ENCODE measurements at places on chromosomes 5 and 9. TPM values are rescaled to one million over a fixed set of nuclear protein-coding genes. Genes with fewer than 3 reads are reported as not detected.

C5orf52 gene
- total RNA-seq: not detected

CXCL14 gene
- 3.0 TPM for total RNA-seq

KIF20A gene
- total RNA-seq: 0.34 TPM

DNA sequence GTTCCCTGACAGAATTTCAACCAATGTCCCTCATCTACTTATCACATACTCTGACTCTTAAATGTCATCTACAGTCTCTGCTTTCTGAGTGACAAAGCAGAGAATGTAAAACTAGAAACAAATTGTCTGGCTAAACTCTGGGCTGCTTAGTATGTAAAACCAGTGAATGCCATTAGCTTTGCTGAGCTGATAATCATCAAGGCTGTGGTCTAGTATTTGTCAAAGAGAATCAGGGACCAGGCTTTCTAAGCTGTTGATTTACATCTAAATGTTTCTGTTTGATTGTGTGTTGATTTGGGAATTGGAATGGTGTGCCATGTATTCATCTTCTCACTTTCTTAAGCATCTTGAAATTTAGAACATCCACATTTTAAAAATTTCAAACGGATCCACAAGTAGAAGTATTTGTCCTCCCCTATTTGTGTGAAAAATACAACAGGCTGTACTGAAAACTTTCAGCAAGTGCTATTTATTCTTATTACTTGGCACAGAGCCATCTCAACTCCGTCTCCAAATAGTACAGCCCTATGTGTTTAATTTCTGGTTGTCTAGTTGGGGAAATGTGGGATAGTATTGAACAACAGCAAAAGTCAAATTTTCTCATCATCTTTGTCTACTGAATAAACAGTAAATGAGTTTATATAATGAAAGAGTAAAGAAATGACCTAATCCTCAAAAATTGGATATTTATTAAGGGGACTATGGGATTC lies 251.5 kb downstream of the KCTD16 start:
- DNase-seq: no peak

DNA sequence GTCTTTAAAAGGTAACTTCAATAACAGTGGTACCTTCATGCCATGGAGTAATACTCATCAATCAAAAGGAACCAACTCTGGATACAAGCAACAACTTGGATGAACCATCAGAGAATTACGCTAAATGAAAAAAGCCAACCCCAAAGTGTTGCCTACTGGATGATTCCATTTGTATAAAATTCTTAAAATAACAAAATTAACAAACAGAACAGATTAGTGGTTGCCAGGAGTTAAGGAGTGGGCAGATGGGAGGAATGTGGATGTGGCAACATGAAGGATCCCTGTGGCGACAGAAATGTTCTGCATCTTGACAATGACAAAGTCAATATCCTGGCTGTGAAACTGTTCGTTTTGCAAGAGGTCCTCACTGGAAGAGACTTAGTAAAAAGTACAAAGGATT lies 50.5 kb downstream of the SPTLC1 start:
- DNase-seq: no peak

DNA sequence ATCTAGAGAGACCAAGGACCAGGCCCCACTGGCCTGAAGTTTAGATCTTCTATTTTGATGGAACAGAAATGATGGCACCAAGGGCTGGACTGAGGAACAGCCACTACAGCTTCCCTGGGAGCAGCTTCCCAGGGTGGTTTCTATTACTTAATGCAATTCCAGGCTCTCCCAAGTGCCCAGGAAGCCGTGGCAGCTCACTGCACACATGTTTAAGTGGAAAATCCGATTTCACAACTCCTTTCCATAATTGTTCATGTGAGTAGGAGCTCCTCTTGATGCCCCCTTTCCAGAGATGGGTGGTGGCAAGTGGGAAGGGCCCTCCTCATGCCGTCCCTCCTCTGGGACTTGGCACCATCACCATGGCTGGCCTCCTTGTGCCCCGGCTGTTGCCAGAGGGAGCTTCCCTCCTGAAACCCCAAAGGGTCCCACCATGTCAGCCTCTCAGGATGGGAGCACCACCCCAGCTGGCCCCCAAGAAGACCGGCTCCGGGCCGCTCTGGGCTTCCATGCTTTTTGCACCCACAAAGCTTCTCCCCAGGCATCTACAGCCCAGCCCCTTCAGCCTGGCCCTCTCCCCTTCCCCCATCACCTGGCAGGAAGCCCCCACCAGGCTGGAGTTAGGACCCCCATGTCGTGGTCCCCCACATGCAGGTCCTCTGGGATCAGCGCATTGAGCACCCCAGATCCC lies 9.1 kb upstream of the UBAC1 start:
- DNase-seq: no peak

DNA sequence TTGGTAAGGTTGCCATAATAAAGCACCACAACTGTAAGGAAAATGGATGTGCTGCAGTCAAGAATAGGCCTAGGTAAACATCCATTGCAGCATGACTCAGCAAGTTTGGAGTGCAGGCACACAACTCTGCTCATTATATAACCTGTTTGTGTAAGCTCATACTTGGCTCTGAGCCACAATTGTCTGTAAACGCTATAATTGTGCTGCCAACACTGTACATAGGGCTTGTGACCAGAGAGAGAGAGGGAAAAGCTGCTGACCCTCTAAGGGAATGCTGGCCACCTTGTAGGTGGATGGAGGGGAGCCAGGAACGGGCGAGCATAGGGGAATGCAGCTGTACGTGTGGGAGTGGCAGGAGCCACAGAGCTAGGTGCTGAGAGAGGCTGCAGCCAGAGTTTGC lies 2186.5 kb upstream of the ACO1 start:
- DNase-seq: no peak

DNA sequence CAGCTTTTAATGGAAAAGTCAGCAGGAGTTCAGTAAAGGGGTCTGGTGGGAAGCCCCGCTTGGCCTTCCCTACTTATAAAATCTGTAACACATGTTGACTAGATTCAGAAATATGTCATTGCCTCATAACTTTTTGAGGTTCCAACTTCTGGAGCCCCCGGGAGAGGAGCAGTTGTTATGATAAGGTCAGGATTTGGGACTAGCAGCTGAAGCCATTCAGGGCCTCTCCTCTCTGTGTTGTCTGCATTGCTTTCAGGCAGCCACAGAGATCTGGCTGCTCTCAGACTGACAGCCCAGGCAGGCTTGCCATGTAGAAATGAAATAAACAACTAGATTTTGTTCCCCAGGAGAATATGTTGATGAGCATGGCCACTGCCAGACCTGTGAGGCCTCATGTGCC lies 167.1 kb downstream of the RFK start:
- no peak for DNase-seq
